ENCODE measurements at places on chromosomes 6 and 20.

DNA sequence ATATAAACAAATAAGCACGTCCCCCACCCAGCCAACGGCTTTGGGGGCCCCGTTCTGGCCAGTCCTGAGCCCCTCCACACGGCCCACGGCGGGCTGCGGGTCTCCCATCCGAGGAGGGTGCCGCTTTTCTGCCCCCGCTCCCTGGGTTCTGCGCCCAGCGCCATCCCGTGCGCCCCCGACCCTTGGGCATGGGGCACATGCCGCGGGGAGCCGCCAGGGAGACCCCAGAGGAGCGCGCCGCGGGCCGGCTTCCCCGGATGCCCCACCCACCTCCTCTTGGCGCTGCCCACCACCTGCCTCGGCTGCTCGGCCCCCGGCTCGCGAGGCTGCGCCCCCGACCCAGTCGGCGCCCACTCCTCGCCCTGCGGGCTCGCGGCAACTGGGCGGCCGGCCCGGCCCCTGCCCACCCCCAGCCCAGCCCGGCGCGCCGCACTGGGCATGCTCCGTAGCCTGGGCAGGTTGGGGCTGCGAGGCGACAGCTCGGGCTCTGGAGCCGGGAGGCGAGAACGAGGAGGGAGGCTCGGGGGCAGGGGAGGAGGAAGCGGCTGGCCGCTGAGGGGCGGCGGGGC is 570 bp upstream of the PLCB4 start:
- no peak overlapping the region for H3K27ac ChIP-seq
- H3K4me1 ChIP-seq, result peaks cover 62% of the 10 kb centered on the region
- peak overlapping the region; percentile 100 for H3K4me3 ChIP-seq
- no peaks in the 10 kb centered on the region for H3K36me3 ChIP-seq
- peak; percentile 83 for DNase-seq
- H3K27me3 ChIP-seq, result no peaks in the 10 kb centered on the region

- no peak overlapping the region for H3K4me3 ChIP-seq
- peaks cover 18% of the 10 kb centered on the region for H3K27me3 ChIP-seq
- H3K4me1 ChIP-seq, result peaks cover 9% of the 10 kb centered on the region
- no peak overlapping the region for H3K27ac ChIP-seq
- H3K36me3 ChIP-seq, result peaks cover 25% of the 10 kb centered on the region
- no peak for DNase-seq
These were observed 35.3 kb downstream of the APCDD1L start for GRCh38 chr20:58479726-58480440.

DNA sequence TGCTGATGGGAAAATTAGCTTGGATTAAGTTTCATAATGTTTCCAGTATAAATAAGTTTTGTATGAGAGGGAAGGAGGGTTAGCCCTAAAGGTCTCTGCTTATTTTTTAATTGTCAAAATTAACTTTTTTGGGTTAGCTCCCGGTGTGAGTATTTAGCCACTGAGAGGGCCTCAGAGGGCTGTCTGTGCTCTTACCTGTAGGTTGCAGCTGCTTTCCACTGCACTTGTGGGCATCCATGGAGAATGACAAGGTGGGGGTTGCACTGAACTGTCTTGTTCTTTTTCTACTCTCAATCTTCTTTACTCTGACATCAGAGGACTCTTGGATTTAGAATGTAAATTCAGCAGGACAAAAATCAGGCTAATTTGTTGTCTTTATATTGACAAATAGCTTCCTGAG is 81.4 kb downstream of the CD164 start:
- H3K27me3 ChIP-seq, result peaks cover 7% of the 10 kb centered on the region
- peaks cover 81% of the 10 kb centered on the region for H3K4me1 ChIP-seq
- DNase-seq, result no peak
- no peak overlapping the region for H3K4me3 ChIP-seq
- H3K36me3 ChIP-seq, result no peaks in the 10 kb centered on the region

DNA sequence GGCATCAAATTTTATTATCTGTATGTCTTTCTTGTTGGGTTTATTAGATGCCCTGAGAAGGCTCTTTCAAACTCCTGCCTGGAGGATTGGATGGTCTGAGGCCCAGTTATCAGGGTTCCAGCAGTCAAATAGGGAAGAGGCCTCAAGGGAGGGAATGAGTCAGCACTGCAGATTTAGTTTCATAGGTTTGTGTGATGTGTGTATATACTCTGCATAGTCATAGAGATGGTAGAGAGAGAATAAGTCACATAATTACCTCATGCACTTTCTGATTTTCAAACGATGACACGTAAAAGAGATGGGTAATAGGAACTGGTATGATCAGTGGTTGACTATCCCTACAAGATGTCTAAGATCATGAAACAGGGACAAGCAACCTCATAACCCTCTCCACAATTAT is 82.1 kb downstream of the ADAT2 start:
- no peak for DNase-seq
- H3K36me3 ChIP-seq, result no peaks in the 10 kb centered on the region
- H3K27me3 ChIP-seq, result no peaks in the 10 kb centered on the region
- H3K27ac ChIP-seq, result no peak overlapping the region

DNA sequence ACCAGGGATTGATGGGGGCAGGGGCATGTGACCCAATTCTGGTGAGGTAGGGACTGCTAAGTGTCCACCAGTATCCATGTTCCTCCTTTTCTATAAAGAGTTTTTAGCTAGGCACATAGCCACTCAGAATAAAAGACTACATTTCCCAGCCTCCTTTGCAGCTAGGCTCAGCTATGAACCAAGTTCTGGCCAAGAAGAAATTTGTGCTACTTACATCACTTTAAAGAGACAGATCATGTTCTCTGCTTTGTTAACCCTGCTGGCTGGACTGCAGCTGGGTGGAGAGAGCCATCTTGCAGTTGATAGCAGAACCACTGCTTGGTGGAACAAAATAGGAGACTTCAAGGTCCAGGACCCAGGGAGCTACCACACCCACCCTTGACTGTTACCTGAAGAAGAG is 5.3 kb upstream of the CCM2L start:
- peaks cover 30% of the 10 kb centered on the region for H3K4me1 ChIP-seq
- H3K27ac ChIP-seq, result no peak overlapping the region
- DNase-seq, result no peak

DNA sequence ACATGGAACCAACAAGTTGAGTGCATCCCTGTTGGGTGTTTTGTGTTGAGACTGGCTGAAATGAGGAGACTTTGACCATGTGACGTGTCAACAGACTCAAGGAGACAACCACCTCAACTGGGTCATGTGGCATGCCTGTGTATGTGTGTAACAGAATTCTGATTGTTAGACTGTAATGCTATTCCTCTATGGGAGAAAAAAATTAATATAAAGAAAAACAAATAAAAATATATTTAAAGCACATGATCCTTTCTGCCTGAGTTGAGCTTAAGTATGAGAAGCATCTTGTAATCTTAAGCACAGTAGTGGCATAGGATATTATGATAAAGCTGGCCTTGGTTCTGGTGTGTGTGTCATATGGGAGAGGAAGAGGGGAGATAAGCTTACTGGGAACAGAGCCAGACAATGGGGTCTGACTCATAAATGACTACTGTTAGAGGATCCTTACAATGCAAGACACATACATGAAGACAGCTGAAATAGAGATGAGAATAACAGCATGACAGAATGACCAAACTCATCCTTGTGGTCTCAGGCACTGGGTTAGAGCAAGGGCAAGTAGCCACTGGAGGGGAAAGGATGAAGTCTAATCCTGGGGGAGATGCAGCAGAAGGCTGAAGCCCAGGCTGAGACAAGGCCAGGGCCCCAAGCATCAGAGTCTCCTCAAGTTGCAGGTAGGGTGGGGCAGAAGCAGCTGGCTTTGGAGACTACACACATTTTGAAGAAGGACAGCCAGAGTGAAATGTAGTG is 9.2 kb downstream of the TP53INP2 start:
- peaks cover 12% of the 10 kb centered on the region for H3K4me1 ChIP-seq
- no peak overlapping the region for H3K27ac ChIP-seq
- peaks cover 16% of the 10 kb centered on the region for H3K27me3 ChIP-seq
- peaks cover 30% of the 10 kb centered on the region for H3K36me3 ChIP-seq
- DNase-seq, result no peak
- H3K4me3 ChIP-seq, result no peak overlapping the region

- peaks cover 42% of the 10 kb centered on the region for H3K27me3 ChIP-seq
- no peak overlapping the region for H3K27ac ChIP-seq
- H3K4me1 ChIP-seq, result peaks cover 10% of the 10 kb centered on the region
- DNase-seq, result no peak
- H3K4me3 ChIP-seq, result no peak overlapping the region
- no peaks in the 10 kb centered on the region for H3K36me3 ChIP-seq
These were observed 12.6 kb upstream of the PCMTD2 start for GRCh38 chr20:64242797-64243475.

GRCh38 chr6:149060300-149060984 is 257.1 kb upstream of the TAB2 start:
- peaks cover 71% of the 10 kb centered on the region for H3K4me1 ChIP-seq
- no peak overlapping the region for H3K4me3 ChIP-seq
- peak overlapping the region; percentile 85 for H3K27ac ChIP-seq
- no peak for DNase-seq

GRCh38 chr6:131733376-131734016 is 22.7 kb upstream of the CTAGE9 start:
- H3K4me3 ChIP-seq, result no peak overlapping the region
- peaks cover 12% of the 10 kb centered on the region for H3K4me1 ChIP-seq
- H3K27me3 ChIP-seq, result no peaks in the 10 kb centered on the region
- no peak overlapping the region for H3K27ac ChIP-seq
- DNase-seq, result no peak
- H3K36me3 ChIP-seq, result no peaks in the 10 kb centered on the region

DNA sequence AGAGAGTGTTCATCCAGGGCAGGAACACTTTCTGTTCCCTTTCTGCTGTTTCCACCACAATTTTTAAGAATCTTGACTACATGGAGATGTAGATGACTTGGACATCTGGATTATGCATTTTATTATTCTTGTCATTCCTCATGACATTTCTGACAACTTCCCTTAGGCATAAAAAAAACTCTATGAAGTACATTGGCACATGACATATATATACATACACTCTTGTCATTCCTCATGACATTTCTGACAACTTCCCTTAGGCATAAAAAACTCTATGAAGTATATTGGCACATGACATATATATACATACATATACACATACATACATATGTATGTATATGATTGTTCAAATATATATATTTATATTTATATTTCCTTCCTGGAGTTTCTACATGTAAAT is 531.5 kb downstream of the COL12A1 start:
- no peak for DNase-seq
- H3K27ac ChIP-seq, result no peak overlapping the region
- no peak overlapping the region for H3K4me3 ChIP-seq
- H3K27me3 ChIP-seq, result no peaks in the 10 kb centered on the region
- H3K4me1 ChIP-seq, result no peaks in the 10 kb centered on the region
- H3K36me3 ChIP-seq, result no peaks in the 10 kb centered on the region

GRCh38 chr20:37417617-37418467 is 71.9 kb downstream of the SRC start:
- no peaks in the 10 kb centered on the region for H3K4me1 ChIP-seq
- H3K27ac ChIP-seq, result no peak overlapping the region
- no peaks in the 10 kb centered on the region for H3K27me3 ChIP-seq

- H3K4me1 ChIP-seq, result peaks cover 5% of the 10 kb centered on the region
- no peak overlapping the region for H3K4me3 ChIP-seq
- no peak overlapping the region for H3K27ac ChIP-seq
- DNase-seq, result no peak
- no peaks in the 10 kb centered on the region for H3K27me3 ChIP-seq
These were observed 132.9 kb upstream of the THBS2 start for GRCh38 chr6:169386411-169387057.

DNA sequence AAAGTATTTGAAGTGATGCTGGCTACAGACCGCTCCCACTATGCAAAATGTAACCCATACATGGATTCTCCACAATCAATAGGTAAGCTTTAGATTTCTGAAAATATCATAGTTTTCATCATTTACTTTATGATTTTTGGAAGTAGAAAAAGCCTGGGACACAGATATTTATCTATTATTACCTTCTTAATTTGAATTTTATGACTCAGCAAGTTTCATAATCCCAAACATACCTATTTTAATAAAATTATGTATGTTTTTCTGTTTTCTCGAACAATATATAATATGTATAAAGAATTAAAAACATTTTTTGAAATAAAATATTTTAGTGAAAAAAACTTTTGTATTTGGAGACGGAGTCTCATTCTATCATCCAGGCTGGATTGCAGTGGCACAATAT is 21.6 kb downstream of the PCMT1 start:
- H3K36me3 ChIP-seq, result peaks cover 74% of the 10 kb centered on the region
- no peaks in the 10 kb centered on the region for H3K27me3 ChIP-seq
- H3K4me3 ChIP-seq, result no peak overlapping the region
- no peak overlapping the region for H3K27ac ChIP-seq
- H3K4me1 ChIP-seq, result no peaks in the 10 kb centered on the region

DNA sequence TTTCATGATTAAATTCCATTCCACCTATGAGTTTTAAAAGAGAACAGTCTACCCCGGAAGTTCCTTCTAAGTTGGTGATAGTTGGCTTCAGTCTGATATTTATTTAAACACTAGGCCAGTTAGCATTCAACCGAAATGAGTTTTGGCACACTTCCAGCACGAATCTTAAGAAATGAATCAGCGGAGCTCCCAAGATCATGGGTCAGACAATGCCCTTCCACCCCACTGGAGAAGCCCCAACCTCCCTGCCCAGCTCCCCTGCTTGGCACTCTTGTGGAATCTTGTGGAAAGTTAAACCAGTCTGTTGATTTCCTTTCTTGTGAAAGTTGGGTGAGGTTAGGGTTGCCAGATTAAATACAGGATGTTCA is 64.3 kb downstream of the MKKS start:
- H3K4me3 ChIP-seq, result no peak overlapping the region
- no peaks in the 10 kb centered on the region for H3K36me3 ChIP-seq
- peaks cover 5% of the 10 kb centered on the region for H3K4me1 ChIP-seq
- no peak overlapping the region for H3K27ac ChIP-seq
- no peak for DNase-seq

- DNase-seq, result no peak
- H3K36me3 ChIP-seq, result no peaks in the 10 kb centered on the region
- peaks cover 39% of the 10 kb centered on the region for H3K4me1 ChIP-seq
- no peak overlapping the region for H3K27ac ChIP-seq
These were observed 39.2 kb downstream of the CTCFL start for GRCh38 chr20:57485770-57486169.

DNA sequence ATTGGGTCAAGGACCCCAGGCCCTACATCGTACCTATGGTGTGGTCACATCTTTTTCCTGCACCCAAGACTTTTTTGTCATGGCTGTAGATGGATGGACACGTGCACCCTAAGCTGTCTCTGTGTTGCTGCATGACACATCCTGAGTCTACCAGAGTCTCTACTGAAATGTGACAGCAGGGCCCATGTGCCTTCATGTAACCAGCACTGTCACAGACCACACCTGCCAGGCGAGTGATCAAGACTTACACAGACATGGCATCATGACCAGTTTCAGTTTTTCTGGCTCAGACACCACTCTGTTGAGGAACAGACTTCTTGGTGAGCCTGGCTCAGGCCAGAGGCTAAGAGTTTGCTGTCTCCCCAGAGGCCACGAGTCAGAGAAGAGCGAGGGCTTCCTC is 7.6 kb downstream of the PRND start:
- H3K27ac ChIP-seq, result no peak overlapping the region
- H3K4me3 ChIP-seq, result no peak overlapping the region
- no peaks in the 10 kb centered on the region for H3K36me3 ChIP-seq
- peaks cover 30% of the 10 kb centered on the region for H3K27me3 ChIP-seq
- H3K4me1 ChIP-seq, result no peaks in the 10 kb centered on the region
- DNase-seq, result no peak

- H3K36me3 ChIP-seq, result no peaks in the 10 kb centered on the region
- DNase-seq, result no peak
- no peaks in the 10 kb centered on the region for H3K27me3 ChIP-seq
- H3K27ac ChIP-seq, result no peak overlapping the region
- no peaks in the 10 kb centered on the region for H3K4me1 ChIP-seq
- H3K4me3 ChIP-seq, result no peak overlapping the region
These were observed 129.0 kb upstream of the BMP5 start for GRCh38 chr6:56004426-56004825.

GRCh38 chr20:15191082-15191723 is 853.8 kb upstream of the FLRT3 start:
- peaks cover 4% of the 10 kb centered on the region for H3K27me3 ChIP-seq
- no peaks in the 10 kb centered on the region for H3K36me3 ChIP-seq
- DNase-seq, result no peak
- peaks cover 6% of the 10 kb centered on the region for H3K4me1 ChIP-seq
- H3K27ac ChIP-seq, result no peak overlapping the region
